ENCODE measurements at places on chromosomes 13 and 19.

DNA sequence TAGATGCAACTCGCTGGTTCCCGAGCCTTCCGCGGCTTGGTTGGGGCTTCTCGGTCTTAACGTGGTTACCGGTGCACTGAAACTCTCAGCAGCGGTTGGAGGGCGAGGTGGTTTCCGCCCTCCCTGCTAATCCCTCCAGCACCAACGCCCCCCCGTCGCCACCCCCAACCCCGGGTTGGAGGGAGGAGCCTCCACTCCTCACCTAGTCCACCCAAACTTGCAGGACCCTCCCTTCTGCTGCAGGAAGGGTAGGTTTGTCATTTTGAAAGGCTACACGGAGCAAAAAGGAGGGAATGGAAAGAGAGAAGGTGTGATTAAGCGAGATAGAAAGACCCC, 465.0 kb downstream of the ITGBL1 start:
- no peak for DNase-seq

GRCh38 chr19:51001515-51001914, at the start of gene KLK8:
KLK8 (minus strand) TSS chr19:51001604; CDS start chr19:51001167, 437 bp downstream.
- DNase-seq, result no peak

DNA sequence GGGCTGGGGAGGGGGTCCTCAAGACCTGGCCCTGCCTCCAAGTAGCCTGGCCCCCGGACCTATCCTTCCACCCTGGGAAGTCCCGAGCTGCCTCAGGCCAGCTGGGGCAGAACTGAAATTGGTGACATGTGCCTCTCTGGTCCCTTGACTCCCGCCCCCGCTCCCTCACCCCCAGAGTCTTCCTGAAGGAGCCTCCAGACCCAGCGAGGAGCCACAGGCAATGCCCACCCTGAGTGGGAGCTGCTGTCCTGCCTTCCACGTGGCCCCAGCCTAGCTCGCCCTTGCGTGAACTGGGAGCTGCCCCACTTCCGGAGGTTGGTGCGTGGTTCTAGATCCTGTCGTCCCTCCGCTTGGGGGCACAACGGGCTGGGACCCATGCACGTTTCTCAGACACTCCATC, 34.6 kb downstream of the CEBPA start:
- DNase-seq, result no peak

DNA sequence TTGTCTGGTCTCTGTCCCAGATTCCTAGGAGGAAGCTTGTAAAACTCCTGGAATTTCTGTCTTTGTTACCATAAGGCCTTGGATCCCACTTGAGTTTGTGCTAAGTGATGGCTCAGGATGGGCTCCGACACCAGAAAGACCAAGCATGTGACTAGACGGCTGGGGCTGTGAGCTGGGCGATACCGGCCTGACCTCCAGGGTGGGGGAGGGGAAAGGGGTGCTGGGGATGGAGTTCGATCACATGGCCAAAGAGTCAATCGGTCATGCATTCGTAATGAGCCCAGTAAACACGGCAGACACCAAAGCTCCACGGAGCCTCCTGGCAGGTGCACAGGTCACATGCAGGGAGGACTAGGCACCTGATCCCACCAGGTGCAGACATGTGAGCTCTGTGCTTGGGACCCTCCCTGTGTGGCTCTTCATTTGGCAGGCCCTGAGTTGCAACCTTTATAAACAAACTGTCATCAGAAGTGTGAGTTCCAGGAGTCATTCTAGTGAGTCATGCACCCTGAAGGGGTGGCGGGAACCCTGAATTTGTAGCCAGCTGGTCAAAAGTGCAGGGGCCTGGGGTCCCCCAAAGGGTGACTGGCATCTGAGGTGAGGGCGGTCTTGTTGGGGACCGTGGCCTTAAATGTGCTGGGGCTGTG, 27.1 kb downstream of the ELAVL1 start:
- DNase-seq, result no peak
